ENCODE measurements at places on chromosomes 12 and 14. TPM values are rescaled to one million over a fixed set of nuclear protein-coding genes. Genes with fewer than 3 reads are reported as not detected.

Gene INHBC
- total RNA-seq = not detected

DNA sequence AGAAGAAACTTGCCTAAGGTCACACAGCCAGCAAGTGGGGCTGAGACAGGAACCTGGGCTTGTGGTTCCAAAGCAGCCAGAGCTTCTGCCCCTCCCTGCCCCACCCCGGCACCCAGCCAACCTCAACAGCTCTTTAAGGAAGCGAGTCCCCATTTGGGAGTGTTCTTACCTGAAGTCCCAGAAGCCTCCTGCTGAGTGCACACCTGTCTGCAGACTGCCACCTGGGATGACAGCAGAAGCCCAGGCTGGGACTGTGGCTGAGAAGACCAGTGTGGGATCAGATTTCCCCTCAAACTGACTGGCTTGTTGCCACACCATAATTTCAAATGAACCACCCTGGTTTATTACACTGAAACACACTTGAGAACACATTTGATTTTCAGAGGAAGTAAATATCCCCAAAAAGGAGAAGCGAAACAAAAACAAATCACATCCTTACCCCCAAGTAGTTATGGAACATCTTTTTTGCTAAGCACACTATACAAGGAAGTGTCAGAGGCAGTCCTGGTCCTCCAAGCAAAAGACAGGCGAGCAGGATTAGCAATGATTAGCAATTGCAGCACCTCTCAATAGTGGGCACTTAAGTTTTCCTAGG lies 6.3 kb upstream of the RIN3 start:
- peak; percentile 12 for DNase-seq

DNA sequence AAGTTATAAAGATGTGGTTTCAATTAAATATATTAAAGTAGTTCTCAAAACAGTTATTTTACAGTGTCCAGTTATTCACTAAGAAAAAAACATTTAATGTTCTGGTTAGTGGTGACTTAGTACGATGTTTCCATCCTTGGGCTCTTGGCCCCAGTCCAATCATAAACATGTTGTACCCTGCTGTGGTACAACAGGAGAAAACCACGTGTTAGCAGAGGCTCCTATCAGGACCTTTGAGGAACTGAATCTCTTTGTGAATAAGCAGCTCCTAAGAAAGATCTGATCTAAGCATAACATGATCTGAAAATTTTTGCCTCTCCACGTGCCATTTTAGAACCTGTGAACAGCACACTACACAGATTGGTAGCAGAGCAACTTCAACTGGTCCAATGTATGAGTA lies 234.0 kb downstream of the SYT1 start:
- no peak for DNase-seq

DNA sequence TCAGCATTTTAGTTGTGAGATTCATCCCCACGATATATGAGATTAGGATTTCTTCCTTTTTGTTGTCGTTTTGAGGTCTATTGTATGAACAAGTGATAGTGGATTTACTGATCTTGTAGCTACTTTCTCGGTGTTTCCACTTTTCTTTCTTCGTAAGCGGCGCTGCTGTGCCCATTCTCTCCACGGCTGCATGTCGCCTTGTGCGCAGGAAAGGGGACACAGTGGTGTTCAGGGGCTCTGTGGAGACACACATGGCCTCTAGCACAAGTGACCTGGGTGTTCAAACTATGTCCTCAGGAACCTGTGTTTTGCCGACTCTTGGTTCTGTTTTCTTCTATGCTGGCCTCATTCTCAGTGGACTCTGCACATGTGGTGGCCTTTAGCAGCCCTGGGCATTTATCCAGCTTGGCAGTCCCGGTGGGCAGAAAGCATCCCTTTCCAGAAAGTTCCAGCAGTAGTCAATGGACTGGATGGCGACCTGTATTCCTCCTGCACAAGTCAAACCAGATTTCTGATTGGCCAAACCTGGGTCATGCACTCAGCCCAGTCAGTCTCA lies 18.7 kb downstream of the CKAP4 start:
- DNase-seq = no peak

Gene DPF3
- total RNA-seq = 1.8 TPM

Gene PMCH
- total RNA-seq = not detected

GRCh38 chr12:12294215-12295005 lies 27.6 kb upstream of the LRP6 start:
- DNase-seq = no peak

DNA sequence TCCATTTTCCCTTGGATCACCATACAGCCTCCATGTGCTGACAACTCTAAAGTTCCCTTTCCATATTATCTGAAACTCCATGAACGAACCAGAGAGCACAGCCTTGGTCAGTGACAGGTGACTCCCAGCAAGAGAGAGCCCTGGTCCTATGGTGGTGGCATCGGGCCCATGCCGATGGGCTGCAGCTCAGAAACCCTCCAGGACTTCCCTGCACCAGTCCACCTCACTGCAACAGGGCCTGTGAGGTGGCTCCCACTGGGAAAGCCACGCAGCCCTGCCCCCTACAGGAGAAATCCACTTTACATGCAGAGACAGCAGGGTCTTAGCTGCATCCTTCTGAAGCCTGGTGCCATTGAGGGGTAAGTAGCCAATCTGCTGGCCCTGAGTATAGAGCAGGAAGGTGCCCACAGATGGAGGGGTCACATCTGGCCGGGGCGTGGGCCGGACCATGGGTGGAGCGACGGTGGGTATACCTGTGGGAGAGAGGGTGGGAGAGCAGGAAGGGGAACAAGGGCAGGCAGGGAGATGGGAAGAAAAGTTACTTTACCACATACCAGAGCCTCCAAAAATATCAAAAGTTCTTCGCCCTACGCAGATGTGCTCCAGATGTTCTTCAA lies 24.7 kb downstream of the RTRAF start:
- no peak for DNase-seq

- DNase-seq = no peak
Observed at GRCh38 chr12:46127656-46128055, 137.3 kb upstream of the SCAF11 start.

Data from mammary epithelial cell (primary cell).